Activated T-cell treated with anti-CD3 and anti-CD28 coated beads, Interleukin-2, amount 50 U/mL, for 24 hours (primary cell): ENCODE measurements at places on chromosomes 2 and 18.

- DNase-seq, result no peak
Observed at GRCh38 chr18:33839452-33840211, 261.6 kb downstream of the ASXL3 start.

- peak; percentile 74 for DNase-seq
Observed at GRCh38 chr2:25251422-25252273, 83.3 kb upstream of the POMC start.

DNA sequence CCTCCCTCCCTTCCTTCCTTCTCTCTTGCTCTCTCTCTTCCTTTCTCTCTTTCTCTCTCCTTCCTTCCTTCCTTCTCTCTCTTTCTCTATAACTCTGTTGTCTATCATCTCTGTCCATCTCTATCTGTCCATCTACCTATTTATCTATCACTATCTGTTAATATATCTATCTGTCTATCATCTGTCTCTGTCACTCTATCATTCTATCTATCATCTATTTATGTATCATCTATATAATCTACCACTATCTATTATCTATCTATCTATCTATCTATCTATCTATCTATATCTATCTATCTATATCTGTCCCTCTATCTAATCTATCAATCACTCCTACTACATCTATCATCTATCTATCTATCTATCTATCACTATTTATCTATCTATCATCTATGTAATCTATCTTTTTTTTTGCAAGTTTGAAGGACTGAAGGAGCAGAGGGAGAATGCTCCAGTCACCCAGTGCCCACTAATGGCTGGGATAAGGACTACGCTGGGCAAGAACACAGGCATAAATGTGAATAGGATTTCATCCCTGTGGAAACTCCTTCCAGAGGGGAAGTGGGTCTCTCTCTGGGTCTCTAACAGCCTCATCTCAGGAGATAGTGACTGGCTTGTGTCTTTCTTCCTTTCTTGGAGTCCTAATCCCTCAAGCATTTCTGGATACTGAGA is 427.0 kb downstream of the LPIN1 start:
- no peak for DNase-seq

GRCh38 chr2:215161301-215161829 is 22.9 kb upstream of the ABCA12 start:
- DNase-seq, result no peak

GRCh38 chr18:9008709-9009635 is 93.5 kb upstream of the NDUFV2 start:
- DNase-seq, result no peak

DNA sequence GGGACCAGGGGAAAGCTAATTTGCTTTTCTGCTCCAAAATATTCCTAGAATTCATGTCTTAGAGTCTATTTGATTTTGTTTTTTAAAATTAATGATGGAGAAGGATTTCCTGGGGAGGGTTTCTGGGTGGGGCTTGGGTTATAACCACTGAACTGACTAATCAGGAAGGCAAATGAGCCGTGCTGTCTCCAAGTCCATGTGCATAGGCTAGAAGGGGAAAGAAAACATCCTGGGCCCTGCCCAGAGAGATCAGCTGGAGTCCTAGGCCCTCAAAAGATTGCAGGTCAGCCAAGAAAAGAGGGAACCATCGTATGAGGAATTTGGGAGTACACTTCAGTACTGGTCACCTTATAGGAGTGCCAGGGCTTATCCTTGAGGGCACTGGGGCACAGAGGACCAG is 480.2 kb upstream of the CELF4 start:
- DNase-seq, result no peak

- DNase-seq, result no peak
Observed at GRCh38 chr2:109463236-109463635, 150.5 kb downstream of the SEPTIN10 start.

GRCh38 chr2:33812707-33813106 is 213.6 kb upstream of the FAM98A start:
- no peak for DNase-seq

DNA sequence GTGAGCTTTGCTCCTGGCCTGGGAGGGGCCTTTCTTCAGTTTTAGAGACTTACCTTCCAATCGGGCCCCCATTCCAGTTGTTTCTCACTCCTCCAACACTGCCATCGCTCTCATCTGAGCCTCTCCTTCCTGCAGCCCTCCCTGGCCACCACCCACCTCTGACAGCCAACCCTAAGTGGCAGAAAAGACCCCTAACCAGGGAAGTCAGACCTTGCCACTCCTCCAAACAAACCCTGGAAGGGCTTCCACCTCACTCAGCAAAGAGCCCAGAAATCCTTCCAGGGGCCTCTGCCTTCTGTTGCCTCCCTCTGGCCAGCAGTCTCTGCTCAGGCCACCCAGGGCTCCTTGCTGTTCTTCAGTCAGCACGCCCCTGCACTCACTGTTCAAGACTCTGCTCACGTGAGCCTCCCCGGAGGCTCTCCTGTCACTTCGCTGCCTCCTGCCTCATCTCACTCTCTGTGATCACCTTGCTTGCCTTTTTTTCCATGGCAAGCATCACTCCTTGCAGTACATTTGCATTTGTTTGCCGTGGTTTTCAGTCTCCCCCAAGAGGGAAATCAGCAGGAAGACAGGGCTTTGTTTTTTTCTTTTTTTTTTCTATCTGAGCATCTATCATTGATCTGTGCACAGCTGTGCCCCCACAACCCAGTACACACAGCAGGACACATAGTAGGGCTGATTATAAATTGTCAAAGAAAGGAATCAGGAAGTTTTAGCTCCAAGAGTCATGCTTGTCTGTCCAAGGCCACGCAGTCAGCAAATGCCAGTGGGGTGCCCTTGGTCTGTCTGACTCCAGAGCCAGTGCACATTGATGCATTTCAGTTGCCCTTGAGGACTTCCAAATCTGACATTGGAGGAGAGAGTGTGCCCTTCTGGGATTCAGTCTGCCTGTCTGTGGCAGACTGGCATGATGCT is 83.9 kb downstream of the INHBB start:
- no peak for DNase-seq
